Hippocampal formation (tissue), 2 donors: ENCODE measurements at places on chromosomes 3 and 15.

- DNase-seq, result no peak
Measured at GRCh38 chr3:152656972-152657355, 178.0 kb upstream of the P2RY1 start.

DNA sequence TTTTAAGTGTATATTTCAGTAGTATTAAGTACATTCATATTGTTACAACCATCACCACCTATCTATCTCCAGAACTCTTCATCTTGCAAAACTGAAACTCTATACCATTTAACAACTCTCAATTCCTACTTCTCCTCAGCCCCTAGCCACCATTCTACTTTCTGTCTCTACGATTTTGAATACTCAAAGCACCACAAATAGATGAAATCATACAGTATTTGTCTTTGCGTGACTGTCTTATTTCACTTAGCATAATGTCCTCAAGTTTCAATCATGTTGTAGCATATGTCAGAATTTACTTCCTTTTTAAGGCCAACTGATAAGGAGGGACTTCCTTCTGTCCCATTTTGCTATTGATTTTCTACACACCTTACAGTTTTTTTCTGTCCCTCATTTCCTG lies 593.3 kb downstream of the FHIT start:
- DNase-seq, result no peak

DNA sequence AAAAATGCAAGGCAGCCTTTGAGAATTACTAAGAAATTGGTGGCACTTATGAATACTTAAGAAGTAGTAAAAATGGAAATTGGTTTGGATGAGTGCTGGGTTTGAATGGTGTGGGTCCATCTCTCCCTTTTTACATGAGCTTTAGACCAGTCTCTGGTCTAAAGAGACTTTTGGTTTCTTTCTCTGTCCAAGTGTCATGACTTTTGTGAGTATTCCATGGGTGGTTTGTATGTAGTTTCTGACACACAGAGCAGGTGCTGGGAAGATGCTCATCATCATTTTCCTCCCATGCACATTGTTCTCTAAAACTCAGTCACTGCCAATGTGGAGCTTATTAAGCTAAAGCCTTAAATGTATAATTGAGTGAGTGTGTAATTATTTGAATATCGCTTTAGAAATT lies 63.5 kb downstream of the KAT2B start:
- no peak for DNase-seq

GRCh38 chr15:79965846-79966630 lies 5.0 kb downstream of the BCL2A1 start:
- no peak for DNase-seq

GRCh38 chr3:177411201-177411600 lies 213.9 kb upstream of the TBL1XR1 start:
- no peak for DNase-seq

DNA sequence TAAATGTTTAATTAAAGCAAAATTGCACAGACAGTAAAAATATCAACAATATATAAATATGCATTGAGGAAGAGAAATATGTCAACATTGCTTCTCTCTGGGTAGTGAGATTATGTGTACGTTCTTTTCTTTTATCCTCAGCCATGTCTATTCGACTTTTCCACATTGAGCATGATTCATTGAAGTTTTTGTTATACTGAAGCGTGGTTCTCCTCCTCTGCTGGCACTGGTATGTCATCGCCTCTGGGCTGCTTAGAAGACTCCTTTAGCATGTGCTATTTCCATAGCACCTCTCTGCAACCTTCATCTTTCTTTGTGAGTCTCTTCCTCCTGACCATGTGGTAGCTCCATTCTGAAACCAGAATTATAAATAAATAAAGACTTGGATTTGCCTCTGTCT lies 65.8 kb upstream of the AKAP13 start:
- DNase-seq, result no peak

DNA sequence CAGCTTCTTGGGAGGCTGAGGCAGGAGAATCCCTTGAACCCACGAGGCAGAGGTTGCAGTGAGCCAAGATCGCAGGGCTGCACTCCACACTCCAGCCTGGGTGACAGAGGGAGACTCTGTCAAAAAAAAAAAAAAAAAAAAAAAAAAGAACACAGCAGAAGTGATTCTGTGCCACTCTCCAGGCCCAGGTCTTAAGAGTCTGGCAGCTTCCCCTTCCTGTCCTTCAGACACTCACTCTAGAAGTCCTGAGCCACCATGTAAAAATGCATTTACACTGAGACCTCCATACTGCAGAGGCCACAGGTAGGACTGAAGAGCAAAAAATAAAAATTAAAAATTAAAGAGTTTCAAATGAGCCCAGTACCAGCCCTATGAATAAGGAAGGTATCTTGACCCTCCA lies 11.8 kb upstream of the CDV3 start:
- DNase-seq, result no peak

GRCh38 chr3:140857993-140858392 lies 83.6 kb upstream of the SLC25A36 start:
- no peak for DNase-seq

DNA sequence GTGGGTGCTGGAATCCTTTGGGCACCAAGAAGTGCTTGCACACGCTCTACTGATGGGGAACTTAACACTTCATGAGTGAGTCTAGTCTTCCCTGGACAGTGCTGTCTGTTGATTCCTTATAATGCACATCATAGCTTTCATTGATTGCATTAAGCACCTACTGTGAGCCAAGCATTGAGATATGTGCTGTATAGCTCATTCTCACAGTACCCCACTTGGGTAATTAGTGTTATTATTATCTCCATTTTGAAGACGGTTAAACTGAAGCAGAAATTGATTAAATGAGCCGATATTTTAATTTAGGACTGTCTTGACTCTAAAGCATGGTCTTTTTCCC lies 504 bp upstream of the PDHB start:
- no peak for DNase-seq

DNA sequence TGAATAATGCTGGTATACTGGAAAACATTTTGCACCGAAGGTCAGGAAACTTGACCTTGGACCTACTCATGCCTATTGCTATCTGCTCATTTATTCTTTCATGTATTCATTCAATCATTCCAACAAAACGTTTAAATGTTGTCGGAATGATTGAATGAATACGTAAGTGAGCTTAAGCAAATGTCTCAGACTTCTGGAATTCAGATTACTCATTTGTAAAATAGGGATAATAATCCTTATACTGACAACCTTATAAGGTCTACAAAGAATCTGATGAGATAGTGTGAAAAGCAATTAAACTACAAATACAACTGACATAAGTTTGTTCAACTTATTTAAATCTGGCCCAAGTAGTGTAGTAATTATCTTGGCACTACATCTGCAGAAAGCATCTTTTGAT lies 288.7 kb downstream of the WDR72 start:
- no peak for DNase-seq

- no peak for DNase-seq
Measured at GRCh38 chr3:3221528-3221927, 42.0 kb upstream of the CRBN start.

- peak; percentile 24 for DNase-seq
Measured at GRCh38 chr3:123660900-123661299, 76.0 kb upstream of the HACD2 start.

DNA sequence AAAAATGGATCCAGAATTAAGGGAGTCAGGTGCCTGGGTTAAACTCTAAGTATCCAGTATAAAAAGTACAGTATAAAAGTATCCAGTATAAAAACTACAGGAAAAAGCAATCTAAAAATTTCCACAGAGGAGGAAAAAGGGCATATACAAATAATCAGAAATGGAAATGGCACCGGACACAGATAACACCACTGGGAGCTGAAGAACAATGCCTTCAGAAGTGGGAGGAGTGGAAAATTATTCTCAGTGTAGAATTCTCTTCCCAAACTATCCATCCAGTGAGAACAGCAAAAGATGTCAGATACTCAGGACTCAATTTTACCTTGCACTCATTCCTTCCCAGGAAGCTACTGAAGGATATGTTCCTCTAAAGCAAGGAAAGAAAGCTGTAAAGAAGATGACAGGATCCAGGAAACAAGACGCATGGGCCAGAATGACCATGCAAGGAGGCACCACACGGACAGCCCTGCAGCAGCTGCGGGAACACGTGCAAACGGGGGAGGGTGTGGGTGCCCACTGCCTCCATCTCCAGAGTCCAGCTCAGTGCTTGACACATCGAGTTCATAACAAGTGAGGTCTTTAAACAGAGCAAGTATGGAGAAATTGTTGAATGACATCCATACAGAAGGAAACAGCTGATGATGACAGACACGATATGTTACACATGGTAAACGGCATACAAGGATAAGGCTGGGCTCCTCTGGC lies 68.5 kb downstream of the CHSY1 start:
- no peak for DNase-seq

- no peak for DNase-seq
Measured at GRCh38 chr3:49793486-49794085, 6.1 kb downstream of the CDHR4 start.

DNA sequence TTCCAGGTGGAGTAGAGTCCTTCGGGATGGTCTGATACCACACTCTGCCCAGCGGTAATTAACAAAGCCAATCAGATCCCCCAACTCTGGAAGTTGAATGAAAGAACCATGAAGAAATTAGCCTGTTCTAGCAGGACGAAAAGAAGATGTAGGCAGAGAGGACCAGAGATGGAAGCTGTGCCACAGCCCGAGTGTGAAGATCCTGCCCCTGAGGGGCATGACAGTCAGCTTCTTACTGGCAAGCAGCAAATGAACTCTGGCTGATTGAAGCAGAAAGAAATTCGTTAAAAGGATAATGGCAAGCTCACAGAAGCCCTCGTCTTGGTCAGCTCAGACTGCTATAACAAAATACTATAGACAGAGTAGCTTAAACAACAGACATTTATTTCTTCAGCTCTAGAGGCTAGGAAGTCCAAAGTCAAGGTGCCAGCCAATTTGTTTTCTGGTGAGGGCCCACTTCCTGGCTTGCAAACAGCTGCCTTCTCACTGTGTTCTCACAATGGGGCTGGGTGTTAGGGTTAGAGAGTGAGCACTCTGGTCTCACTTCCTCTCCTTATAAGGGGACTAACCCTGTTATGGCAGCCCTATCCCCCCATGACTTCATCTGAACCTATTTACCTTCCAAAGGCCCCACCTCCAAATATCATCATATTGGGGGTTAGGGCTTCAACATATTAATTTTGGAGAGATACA lies 307.1 kb downstream of the VPS13C start:
- no peak for DNase-seq

- no peak for DNase-seq
Measured at GRCh38 chr3:121111914-121112612, 204.1 kb downstream of the STXBP5L start.

DNA sequence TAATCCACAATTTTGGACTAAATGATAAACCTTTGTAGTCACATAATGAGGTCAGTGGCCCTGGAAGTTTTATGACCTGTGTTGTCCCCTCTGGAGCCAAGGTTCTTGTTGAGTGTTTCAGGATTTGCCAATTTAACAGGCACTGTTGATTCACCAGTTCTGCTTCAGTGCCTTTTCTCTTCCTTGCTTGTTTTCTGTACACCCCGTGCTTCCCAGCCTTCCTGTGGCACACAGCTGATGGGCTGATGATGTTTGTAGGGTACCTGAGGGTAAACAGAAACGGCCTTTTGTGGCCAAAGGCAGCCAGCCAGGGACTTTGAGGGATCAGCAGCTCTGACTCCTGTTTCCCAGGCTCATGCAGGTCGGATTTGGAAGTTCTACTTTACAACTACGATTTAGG lies 13.3 kb downstream of the GYG1 start:
- DNase-seq, result peak; percentile 17

DNA sequence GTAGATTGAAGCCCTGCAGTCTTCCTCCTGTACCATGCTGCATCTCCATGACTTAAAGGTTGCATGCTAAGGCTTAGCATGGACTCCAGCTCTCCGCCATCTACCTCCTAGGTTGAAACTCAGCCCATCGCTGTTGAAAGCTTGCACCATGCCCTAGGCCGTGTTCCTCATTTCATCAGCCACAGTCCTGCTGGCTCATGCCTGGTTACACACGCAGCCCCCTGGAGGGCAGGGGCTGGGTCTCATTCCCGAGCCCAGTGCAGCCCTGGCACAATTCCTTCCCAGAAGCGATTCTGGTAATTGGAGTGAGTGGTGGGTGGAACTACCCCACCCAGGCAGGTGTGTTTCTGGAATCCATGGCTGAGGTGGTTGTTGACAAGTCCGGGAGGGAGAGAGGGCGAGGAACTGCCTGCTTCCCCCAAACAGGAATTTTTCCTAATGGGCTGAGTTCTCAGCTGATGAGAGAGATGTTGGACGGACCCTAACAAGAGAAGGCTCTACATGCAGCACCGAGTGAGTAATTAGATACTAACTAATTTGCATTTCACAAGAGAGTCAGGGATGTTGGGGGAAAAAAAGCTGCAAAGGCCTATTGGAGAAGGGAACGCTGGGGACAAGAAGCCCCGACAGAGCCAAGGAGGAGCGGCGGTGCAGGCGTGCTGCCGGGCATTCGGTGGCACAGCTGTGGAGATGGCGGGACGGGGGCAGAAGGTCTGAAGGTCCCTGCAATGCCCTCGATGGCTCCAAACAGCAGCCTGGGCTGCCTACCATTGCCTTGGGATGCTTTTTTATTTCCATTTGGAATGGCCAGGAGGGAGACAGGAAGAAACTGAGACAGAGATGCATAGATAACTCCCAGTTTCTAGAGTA lies 92.3 kb upstream of the TLE3 start:
- DNase-seq, result no peak

- DNase-seq, result no peak
Measured at GRCh38 chr3:147572970-147573340, 163.8 kb downstream of the ZIC1 start.

DNA sequence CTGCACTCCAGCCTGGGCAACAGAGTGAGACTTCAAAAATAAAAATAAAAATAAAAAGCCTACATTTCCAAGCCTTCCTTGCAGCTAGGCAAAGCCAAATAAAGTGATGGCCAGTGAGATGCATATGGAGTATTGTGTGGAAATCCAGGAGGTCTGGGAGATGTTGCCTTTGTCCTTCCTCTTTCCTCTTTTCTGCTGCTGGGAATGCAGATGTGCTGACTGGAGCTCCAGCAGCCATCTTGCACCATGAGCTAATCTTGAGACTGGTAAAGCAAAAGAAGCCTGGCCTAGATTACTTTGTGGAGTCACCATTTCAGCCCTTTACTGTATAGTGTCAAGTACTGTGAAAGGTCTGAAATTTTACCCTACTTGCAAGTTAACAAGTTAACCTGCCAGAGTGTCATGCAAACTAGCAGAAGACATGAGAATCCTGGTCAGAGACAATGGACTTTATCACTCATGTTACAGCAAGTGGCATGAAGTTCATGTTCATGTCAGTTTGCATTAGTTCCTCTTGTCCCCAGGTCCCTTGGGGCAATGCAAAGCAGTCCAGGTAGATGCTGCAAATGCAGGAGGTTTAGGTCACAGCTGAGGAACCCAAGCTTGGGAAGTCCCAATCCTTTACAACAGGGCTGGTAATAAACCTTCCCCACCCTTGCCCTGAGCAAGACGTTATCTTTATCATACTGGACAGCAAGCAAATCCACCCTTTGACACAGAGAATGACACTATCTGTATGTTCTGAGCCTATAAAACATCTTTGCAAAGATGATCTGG lies 103.1 kb downstream of the TLE3 start:
- DNase-seq, result no peak

GRCh38 chr15:100714749-100715342 lies 112.5 kb downstream of the ASB7 start:
- no peak for DNase-seq

DNA sequence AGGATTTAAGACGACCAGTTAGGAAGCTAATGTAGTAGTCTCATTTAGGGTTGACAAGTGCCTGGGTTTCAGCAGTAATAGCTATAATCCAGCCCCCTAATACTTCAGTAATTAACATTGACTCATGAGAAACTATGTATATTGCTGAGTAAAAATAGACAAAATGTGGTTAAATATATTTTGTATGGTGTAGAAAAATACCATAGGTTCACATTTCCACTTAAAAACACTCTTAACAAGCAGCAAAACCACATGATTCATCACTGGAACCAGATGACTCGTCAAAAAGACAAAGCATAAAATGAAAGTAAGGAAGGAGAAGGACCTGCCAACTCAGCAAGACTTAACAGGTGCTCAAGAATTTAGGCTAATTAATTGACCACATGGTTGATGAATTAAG lies 288.9 kb downstream of the EFHB start:
- no peak for DNase-seq
